ENCODE measurements at places on chromosomes 11 and 22. TPM values are rescaled to one million over a fixed set of nuclear protein-coding genes. Genes with fewer than 3 reads are reported as not detected.
A peak's percentile ranks its signal among the peaks of the same experiment; 100 is the strongest.

DNA sequence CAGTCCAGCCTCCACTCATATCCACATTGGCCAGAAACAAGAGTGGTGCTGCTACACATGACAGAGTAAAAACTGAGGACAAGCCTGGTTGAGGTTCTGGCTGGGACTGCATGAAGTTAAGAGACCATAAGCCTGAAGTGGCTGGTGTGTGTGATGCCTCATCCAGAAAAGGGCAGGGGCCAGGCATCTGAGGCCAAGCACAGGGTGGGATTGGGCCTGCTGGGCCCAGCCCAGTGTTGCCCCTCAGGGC is 25.3 kb downstream of the ARVCF start:
- DNase-seq, result no peak

Gene PSMA1
- 143 TPM for total RNA-seq

DNA sequence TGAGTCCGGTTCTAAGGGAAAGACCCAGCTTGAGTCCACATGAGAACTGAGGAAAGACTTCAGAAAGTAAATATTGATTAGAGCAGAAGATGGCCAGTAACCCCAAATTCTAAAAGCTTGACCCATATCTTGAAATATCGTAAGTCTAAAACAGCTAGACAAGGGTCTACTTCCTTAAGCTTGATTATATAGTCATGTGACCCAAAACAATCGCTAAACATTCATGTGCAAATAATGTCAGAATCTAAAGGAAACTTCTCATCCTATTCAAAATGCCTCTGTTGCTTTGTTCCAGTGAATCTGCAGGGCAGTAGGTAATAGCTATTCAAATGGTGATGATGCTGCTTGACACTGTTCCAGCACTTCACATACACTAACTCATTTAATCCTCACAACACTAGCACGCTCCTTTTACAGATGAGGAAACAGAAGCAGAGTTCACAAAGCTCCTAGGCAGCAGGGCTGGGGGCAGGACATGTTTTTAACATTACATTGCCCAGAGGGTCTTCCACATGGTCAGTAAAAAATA is 52.6 kb downstream of the TCF20 start:
- DNase-seq, result no peak

Gene C11orf42
- not detected for total RNA-seq

Gene H19
- 0.53 TPM for total RNA-seq

Gene OR5P2
- 1.3 TPM for total RNA-seq

Gene CD3E
- total RNA-seq, result not detected

DNA sequence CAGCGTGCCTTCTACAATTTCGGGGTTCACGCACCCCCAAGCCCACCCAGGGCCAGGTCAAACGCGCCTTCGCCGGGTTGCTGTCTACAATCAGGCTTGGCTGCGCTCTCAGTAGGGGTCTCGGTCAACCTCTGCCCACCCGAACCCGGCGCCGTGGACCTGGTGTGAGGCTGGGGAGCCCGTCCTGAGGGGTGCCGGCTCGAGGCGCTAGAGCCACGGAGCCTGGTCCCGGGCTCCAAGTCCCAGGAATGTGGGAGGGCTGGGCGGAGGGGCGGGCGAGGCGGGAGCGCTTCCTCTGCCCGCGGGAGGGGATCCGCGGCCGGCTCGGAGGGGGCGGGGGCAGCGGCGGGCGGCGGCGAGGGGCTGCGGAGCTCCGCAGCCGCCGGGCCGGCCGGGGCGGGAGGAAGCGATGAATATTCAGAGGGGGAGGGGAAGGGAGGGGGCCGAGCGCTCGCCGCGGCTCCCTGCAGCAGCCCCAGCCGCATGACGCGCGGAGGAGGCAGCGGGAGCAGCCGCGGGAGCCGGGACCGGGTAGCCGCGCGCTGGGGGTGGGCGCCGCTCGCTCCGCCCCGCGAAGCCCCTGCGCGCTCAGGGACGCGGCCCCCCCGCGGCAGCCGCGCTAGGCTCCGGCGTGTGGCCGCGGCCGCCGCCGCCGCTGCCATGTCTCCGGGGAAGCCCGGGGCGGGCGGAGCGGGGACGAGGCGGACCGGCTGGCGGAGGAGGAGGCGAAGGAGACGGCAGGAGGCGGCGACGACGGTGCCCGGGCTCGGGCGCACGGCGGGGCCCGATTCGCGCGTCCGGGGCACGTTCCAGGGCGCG is at the start of gene PTPRJ:
PTPRJ (plus strand) TSS at position 472 of the 819 bp plus-strand sequence. CDS start 354 bp downstream, outside the sequence.
- peak; percentile 66 for DNase-seq

Gene UBQLNL
- total RNA-seq, result not detected

Gene GVQW3
- total RNA-seq, result 12.5 TPM

GRCh38 chr11:102410382-102410784 is 42.2 kb downstream of the TMEM123 start:
- DNase-seq, result no peak

- DNase-seq, result no peak
Observed at GRCh38 chr11:120703358-120704152, 192.0 kb downstream of the GRIK4 start.

Gene FREY1
- 4.2 TPM for total RNA-seq

Gene APLNR
- total RNA-seq, result not detected

DNA sequence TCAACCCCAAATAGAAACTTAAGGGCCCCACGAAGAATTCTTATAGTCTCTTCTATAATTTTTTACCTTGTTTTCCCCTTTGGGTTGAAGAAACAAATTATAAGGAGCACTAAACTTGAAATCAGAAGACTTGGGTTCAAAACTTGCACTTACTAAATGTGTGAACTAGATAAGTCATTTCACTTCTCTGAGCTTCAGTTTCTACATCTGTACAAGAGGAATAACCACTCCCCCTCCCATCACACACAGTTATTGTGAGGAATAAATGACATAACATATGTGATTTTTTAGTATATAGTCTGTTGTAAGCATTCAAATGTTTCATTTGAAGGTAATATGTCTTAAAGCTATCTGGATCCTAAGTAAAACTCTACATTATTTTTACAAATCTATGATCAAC is 78.8 kb downstream of the LIF start:
- no peak for DNase-seq

Gene HORMAD2
- total RNA-seq, result not detected

- DNase-seq, result no peak
Observed at GRCh38 chr11:134478176-134478575, 66.1 kb upstream of the B3GAT1 start.

- no peak for DNase-seq
Observed at GRCh38 chr11:12106101-12106500, 4.3 kb upstream of the MICAL2 start.

DNA sequence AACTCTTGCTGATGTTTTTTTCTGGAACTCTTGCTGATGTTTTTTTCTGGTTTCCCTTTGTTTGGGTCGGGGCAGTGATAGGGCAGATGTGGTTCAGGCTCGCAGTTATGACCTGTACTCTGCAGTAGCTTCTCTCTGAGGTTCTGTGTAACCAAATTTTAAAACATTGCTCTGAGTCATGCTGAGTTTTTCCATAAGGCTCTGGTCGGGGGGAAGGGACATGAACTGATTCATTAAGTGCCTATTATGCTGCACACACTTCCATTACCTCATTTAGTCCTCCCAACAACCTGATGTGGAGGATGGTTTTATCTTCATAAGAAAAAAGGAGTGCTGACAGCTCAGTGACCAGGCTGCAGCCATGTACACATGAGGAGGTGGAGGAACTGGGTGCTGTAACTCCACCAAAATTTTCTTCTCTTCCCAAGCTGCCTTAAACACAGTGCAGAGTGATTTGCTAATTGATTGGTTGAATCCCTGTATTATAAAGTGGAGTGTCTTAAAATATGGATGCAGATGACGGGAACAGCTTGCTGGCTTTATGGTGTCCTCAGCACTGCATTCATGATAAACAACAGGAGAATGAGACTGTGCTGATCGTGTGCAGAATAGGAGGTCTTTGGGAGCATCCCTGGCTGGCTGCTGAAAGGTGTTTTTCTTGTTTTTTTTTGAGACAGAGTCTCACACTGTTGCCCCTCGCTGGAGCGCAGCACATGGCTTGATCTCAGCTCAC is 19.1 kb downstream of the TNRC6B start:
- peak; percentile 16 for DNase-seq

Gene PPP1R14B
- total RNA-seq, result 435 TPM

DNA sequence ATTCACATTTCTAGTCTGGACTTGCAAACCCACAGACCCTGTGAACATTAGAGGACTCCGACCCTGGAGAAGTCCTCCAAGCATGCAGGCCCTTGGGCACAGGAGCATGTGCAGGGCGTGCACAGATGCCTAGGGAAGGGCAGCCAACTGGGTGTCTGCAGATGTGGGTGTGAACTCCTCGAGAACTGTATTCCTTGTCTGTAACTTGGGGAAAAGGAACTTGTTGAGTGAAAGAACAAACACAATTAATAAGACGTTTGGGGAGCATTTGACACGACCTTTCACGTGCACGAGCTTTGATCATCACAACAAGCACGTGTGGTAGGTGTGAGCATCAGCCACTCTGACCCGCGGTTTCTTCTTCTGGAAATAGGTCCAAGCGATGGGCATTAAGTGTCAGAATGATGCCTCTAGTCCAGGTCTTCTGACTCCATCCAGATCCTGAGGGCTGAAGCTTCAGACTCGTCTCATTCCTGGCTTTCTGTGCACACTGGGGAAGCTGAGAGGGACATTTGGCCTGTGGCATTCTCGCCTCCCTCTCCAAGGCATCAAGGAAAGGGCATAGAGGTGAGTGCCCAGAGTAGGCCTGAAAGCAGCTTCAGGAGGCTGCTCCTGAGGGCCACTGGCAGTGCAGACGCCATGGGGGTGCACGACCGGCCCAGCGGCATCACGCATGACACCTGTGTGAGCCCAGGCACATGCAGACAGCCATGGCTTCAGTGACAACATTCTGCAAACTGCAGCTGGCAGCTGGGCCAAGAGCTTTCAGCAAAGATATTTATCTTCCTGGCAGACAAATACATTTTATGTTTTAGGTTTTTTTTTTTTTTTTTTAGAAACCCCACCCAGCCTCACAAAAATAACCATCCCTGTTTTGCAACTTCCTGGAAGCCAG is 32.5 kb downstream of the ALX4 start:
- DNase-seq, result no peak

DNA sequence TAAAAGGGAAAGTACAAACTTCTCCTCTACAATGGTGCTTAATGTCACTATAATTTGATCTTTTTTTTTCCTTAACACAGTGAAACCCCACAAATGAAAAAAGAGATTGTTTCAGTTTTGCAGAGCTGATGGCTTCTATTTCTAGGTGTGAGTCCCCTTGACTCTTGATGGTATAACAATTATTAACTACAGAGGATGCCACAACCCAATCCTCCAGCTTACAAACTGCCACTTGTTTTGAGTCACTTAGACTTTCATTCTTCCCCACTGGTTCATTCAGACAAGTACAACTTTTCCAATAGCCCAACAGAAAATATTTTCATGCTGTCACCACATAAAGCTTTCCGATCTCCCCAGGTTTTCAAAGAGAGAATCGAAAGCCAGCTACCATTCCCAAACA is 812.2 kb downstream of the LRRC4C start:
- DNase-seq, result no peak

Gene SYT9
- total RNA-seq, result not detected

GRCh38 chr11:62548545-62549335 is 2.1 kb upstream of the AHNAK start:
- DNase-seq, result peak; percentile 47

Gene TMPRSS6
- 0.88 TPM for total RNA-seq

Gene ANKK1
- total RNA-seq, result not detected

Gene TRIM5
- total RNA-seq, result 20.5 TPM

Gene DDTL
- not detected for total RNA-seq

GRCh38 chr11:129694966-129695365 is 120.7 kb upstream of the TMEM45B start:
- DNase-seq, result no peak

Gene DTX4
- total RNA-seq, result 28.4 TPM

DNA sequence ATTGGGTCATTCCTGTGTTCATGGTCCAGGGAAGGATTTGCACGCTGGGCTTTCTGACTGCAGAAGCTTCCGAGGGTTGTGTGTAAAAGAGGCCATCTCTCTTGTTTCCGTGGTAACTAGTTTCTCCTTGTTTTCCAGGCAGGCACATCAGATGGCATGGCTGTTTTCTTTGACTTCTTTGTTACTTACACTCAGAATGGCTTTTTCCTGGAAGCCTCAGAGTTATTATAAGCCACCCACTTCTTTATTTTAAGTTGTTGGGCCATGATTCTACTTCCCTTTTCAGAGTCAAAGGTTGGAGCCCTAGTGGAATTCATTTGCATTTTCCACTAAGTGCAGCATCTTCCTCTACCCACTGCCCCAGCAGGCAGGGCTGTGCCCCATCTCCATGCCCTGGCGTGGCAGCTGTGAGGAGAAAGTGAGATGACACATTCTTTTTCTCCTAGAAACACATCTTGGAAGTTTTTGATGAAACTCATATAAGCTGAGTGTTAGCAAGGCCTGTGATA is 94.9 kb downstream of the PRR5L start:
- no peak for DNase-seq

Gene ADAMTS15
- 2.2 TPM for total RNA-seq

- DNase-seq, result no peak
Observed at GRCh38 chr22:49062155-49062801, 765.4 kb downstream of the BRD1 start.
